RWPE1 (cell line): ENCODE measurements at places on chromosomes 4 and X.

DNA sequence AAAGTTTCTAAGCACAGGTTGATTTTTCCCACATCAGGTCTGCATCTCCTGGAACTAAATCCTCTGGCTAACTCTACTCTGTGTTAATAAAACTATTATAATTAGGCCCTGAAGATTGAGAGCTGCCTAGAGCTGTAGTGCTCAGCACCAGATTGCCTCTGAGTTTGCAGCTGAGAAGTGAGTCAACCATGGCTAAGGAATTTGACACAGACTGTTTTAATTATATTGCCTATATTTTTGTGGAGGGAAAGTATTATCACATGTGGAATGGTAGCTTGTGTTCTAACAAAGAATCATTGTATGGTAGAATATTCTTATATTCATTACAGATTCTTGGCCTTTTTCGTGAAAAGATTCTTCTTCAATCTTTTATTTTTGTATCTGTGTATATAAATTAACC is 1907.6 kb upstream of the TENM3 start:
- DNase-seq, result no peak

GRCh38 chr4:7032596-7032995 is 10.6 kb upstream of the TADA2B start:
- no peak for DNase-seq

- peak; percentile 73 for DNase-seq
These were observed 6.7 kb downstream of the APOO start for GRCh38 chrX:23901060-23901459.

GRCh38 chr4:113455061-113455460 is 306.5 kb downstream of the CAMK2D start:
- DNase-seq, result no peak

GRCh38 chr4:124499261-124499660 is 213.3 kb downstream of the ANKRD50 start:
- no peak for DNase-seq

DNA sequence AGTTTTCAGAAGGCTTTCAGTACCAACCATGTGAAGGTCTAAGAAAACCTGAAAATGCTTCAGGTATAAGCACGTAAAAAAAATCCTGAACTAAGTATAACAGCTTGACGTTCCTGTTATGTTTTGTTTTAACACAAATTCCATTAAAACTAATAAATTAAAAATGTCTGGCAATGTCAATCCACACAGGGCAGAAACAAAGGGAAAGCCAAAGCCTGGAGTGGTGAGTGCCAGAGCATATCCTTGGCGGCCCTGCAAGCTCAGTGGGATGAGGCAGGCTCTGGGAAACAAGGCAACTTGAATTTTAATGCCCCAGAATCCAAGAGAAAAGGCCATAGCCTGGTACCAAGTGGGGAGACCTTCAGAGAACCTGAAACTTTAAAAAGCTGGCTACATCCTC is 78.2 kb downstream of the EPHA5 start:
- DNase-seq, result no peak

- DNase-seq, result no peak
These were observed 27.5 kb downstream of the CASK start for GRCh38 chrX:41895826-41896225.

- no peak for DNase-seq
These were observed 37.5 kb downstream of the AFAP1 start for GRCh38 chr4:7902101-7902553.

DNA sequence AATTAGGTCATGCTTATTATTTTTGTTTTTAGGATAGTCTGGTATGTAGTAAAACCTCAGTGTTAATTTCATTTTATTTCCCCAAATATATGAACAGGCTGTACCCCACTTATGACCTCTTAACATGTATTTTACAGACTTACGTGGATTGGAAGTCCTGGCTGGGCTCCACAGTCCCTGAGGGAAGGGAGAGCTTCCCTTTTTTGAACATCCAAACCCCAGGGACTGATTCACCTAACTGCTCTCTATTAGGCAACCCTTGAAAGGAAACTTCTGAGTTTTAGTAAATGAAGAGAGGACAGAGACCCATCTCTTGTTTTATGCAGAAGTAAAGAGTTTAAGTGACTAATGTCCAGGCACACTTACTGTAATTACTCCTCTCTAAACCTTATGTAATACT is 233.1 kb upstream of the SPRY1 start:
- no peak for DNase-seq

DNA sequence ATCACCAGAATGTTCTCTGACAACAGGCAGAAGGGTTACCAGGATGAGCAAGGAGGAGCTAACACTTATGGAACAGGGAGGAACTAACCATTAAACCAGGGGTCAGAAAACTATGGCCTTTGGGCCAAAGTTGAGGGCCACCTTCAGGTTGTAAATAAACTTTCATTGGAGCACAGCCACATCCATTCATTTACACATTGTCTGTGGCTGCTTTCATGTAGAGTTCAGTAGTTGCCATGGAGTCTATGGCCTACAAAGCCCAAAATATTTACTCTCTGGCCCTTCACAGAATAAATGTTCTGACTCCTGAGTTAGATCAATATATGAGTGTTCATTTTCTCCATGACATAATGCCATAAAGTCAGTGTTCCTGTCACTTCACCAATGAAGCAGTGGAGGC is 13.2 kb upstream of the HCCS start:
- DNase-seq, result no peak

DNA sequence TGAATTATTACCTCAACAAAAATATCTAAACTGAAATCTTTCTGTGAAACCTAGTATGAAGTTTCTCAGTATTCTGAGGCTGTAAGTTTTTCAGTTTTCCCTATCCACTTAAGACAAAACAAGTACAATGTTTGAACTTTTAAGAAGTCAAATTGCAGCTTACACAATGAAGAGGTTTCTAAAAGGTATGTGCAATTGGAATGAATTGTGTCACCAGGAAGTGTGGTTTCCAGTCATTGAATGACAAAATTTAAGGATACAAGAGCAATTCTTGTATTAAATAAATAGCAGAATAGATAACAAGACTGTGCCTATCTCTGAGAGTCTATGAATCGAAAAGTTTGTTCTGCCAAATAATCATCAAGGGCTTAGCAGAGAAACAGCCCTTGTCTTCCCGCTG is 207.3 kb downstream of the ANKRD50 start:
- no peak for DNase-seq

GRCh38 chrX:97968376-97969163 is 1084.9 kb downstream of the RPA4 start:
- no peak for DNase-seq

DNA sequence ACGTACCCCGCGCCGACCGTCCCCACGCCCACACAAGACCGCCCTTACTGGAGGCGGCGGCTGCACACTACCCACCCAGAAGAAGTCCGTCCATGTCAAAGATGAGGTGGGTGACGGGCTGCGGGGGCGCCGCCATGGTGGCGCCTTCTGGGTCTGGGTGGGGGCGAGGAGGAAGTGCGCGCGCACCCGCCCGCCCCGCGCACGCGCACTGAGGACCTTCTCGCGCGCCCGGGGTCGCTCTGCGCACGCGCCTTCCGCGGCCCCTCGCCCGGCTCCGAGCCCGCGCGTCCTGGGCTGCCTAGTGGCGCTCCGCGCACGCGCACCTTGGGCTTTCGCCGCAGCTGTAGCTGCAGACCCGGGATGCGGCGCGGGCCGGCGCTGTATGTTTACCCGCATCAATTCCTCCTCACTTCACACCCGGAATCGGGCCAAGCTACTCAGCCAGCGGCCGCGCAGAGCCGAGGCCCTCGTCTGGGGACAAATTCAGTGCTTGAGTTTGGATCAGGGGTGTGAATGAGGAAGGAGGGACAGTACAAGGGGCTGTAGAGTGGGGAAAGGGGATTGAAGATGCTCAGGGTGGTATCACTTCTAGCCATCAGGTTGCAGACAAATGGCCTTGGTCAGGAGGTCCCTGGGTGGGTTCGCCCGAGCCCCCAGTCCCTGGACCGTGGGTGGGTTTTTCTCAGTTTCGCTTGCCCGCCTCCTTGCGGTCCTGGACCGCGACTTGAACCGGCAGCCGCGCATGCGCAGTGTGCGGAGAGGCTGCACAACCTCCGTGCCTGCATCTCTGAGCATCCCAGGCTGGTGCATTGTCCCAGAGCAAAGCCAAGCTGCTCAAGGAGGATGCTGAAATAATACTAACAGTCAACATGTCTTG is at the start of gene PUDP:
Gene PUDP (minus strand): TSS at position 176 of the 877 bp plus-strand sequence. CDS start 40 bp downstream, at position 136.
- DNase-seq, result peak; percentile 82

- no peak for DNase-seq
These were observed 19.2 kb downstream of the OTC start for GRCh38 chrX:38371641-38372040.

DNA sequence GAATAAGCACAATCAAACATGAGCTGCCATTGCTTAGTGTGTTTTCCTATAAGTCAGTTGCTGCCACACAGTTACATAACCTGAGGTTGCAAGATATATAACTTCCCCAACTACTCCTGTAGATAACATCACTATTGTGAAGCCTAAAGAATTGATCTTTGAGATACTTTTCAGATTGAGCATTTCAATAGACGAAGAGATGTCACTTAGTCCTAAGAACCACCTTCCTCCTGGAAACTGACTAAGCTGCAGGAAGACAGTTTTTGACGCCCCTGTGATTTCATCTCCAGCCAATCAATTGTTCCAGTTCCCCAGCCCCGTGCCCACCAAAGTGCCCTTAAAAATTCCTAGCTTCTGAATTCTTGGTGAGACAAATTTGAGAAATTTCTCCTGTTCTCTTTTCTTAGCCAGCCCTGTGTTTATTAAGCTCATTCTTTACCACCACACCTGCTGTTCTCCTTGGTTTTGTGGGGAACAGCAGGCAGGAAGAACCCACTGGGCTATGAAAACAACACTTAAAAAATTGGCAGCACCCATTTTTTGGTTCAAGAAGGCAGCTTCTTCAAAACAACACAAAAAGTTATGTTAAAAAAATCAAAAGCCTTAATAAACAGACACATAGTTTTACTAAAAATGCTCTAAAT is 317.1 kb upstream of the PABPC4L start:
- no peak for DNase-seq

GRCh38 chr4:34196375-34196774 is 2047.9 kb downstream of the ARAP2 start:
- DNase-seq, result no peak

DNA sequence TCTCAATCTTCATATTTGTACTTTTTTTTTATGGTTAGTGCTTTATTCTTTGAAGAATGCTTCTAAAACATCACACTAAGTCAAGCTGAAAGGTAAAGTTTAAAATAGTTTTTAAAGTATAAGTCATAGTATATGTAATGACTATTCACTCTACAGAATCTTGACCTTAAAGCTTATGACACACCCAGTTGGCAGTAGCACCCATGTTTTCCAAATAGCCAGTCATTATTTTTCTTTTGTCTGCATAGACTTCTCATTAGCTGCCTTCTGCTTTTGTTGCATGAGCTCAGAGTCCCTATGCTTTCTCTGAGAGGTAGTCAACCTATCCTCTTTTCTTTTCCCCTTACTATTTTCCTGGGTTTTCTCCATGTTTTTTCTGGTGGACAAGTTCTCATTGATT is 231.5 kb downstream of the PCDH18 start:
- DNase-seq, result no peak

DNA sequence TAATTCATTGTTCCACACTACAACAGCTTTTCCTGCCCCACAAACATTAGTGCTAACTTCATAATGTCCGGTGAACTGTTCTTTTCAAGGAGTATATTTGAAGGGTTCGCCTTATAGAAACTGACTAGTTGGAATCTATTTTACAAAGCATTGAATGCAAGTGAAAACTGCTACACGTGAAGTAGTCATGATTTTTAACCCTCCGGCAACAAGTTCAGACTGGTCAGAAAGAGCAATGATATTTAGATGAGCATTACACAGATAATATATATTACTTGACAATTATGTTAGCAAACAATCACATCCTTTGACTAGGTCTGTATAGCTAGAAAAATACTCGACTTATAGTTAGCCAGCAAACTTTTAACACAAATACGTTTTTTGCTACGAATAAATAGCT is 1.7 kb upstream of the SLAIN2 start:
- no peak for DNase-seq

GRCh38 chr4:139469216-139469615 is 15.3 kb downstream of the RAB33B start:
- DNase-seq, result no peak

DNA sequence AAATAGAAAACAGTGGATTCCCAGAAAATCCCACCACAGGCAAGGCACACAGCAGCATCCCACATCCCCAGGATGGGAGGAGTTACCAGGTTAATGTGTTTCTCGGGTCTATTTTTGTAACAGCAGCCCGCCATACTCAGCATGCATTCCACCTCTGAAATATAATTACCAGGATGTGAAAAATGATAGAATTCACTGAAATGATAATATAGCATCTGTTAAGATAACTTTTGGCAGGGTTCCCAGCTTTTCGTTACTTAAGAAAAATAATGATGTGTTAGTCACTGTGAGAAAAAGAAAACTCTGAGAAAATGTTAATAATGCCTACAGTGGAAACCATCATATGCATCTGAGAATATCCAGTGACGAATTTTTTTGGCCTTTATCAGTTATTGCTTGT is 87.1 kb downstream of the VCX2 start:
- peak; percentile 26 for DNase-seq

GRCh38 chrX:133542476-133542875 is 127.2 kb upstream of the GPC4 start:
- DNase-seq, result no peak

DNA sequence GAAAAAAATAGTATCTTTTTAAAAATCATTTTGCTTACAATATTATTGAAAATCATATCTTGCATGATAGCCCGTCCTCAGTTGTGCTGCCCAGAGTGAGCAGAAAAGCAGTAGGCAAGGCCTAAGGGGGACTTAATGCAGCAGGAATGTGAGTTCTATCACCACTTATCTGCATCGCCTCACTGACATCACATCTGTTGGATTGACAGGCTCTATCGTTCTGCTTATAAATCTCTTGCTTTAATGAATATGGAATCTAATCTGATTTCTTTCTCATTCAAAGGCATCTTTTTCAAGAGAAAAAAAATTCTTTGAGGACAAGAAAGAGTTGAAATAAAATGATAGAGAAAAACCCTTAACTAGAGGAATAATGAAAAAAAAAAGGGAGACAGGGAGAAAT is 249.9 kb downstream of the PAPSS1 start:
- DNase-seq, result no peak

GRCh38 chr4:78483811-78484210 is 67.8 kb upstream of the ANXA3 start:
- no peak for DNase-seq

GRCh38 chrX:17547658-17548057 is 172.7 kb downstream of the NHS start:
- peak; percentile 79 for DNase-seq

DNA sequence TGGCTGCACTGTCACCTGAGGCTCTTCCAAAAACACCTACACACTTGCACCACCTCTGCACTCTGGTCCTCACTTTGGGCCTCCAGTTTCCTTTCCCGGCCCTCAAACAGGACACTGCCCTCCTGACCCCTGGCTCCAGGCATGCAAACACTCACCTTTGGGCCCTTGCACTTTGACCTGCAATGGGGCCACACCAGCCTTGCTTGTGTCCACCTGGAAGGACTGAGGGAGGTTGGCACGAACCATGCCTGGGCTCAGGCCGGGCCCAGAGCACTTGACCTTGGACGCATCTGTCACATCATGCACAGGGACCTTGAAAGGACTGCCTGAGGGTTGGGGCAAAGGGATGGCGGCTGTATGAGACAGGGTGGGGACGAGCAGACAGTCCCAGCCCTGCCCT is 15.6 kb downstream of the FLNA start:
- DNase-seq, result no peak

GRCh38 chrX:87338510-87338909 is 179.1 kb upstream of the KLHL4 start:
- peak; percentile 0 for DNase-seq
